CD4-positive, alpha-beta T cell treated with Interleukin-15 for 4 hours (primary cell): ENCODE measurements at places on chromosomes 11 and 22.

- DNase-seq = no peak
Measured at GRCh38 chr22:46484156-46484860, 53.1 kb downstream of the CELSR1 start.

GRCh38 chr11:66124564-66124963, 54.5 kb downstream of the PACS1 start:
- DNase-seq = no peak

DNA sequence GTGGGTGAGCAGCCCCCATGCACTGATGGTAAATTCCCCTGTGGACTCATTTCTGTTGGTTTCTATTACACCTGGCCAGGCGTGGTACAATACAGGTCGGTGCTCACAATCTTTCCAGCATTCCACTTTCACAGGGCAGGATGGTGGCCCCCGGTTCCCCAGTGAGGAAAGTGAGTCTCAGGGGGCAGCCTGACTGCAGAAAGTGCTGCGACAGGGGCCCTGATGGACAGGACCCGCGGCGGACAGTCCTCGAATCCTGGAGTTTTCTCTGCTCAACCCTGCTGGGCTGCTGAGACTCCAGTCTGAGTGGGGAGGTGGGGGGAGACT, 3.1 kb upstream of the PGGHG start:
- DNase-seq = no peak

DNA sequence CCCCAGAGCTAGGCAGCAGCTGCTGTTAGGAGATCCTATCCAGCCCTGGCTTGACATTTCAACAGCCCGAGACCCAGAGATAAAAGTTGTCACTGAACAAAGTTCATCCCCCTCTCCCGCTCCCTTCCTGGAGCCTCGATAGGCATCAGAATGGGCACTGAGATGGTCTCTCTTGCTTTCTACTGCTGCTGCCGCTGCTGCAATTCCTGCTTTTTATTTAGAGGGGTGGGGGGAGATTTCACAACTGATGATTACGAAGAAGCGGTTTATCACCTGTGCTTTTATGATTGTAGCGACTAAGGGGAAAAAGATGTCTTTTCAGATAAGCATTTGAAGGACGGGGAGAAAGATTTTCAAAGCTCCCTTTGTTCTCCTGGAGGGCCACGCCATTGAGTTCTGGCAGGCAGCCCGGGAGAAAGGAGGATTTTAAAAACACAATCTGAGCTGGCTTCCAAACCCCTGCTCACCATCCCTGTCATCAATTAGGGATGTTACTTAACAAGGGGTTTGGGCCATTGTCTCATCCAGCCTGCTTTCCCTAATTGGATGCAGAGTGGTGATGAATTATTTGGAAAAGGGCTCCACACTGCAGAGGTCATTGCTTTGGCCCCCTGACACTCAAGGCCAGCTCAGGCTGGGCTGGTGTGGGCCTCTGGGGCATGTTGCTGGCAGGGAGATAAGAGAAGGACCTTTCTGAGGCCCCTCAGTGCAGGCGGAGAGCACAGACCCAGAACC, 344.7 kb downstream of the BUD13 start:
- no peak for DNase-seq

DNA sequence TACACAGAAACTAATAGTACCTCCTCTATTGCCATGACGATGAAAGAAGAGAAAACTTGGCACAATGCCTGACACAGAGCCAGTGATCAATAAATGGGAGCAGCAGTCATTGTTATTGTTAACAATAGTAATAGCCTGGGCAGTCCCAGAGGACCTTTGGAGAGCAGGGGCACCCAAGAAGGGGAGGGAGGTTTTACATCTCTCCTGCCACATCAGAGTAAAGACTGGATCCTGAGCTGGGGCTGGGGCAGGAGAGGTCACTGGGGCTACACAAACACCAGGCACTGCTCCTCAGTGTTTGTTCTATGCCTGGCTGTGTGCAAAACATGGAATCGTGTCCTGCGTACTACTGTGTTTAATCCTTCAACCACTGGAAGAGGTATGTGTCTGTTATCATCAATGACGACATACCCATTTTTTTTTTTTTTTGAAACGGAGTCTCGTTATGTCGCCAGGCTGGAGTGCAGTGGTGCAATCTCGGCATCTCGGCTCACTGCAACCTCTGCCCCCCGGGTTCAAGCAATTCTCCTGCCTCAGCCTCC, 25.0 kb upstream of the CREB3L1 start:
- no peak for DNase-seq

GRCh38 chr11:70464509-70465361, 66.4 kb downstream of the CTTN start:
- DNase-seq = no peak

DNA sequence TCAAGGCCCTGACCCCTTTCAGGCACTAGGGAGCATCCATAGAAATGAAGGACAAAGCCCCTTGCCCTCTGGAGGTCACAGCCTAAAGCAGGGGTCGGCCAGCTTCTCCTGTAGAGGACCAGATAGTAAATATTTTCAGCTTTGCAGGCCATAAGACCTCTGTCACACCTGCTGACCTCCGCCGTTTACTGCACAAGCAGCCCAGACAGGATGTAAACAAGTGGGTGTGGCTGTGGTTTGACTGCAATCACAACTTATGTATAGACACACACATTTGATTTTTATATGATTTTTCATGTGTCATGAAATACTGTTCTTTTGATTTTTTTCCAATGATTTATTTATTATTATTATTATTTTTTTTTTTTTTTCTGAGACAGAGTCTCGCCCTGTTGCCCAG, 34.3 kb downstream of the KIAA1671 start:
- peak; percentile 7 for DNase-seq

DNA sequence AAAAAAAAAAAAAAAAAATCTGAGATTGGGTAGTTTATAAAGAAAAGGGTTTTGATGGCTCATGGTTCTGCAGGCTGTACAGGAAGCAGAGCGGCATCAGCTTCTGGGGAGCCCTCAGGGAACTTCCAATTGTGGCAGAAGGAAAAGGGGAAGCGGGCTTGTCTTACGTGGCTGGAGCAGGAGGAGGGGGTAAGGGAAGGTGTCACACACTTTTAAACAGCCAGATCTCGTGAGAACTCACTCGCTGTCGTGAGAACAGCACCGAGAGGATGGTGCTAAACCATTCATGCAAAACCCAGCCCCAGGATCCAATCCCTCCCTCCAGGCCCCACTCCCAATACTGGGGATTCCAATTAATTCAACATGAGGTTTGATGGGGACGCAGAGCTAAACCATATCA, 806.2 kb downstream of the TBC1D22A start:
- no peak for DNase-seq

GRCh38 chr11:125075242-125075625, 12.1 kb downstream of the SLC37A2 start:
- DNase-seq = no peak

- DNase-seq = no peak
Measured at GRCh38 chr11:86523738-86524619, 148.4 kb downstream of the ME3 start.

DNA sequence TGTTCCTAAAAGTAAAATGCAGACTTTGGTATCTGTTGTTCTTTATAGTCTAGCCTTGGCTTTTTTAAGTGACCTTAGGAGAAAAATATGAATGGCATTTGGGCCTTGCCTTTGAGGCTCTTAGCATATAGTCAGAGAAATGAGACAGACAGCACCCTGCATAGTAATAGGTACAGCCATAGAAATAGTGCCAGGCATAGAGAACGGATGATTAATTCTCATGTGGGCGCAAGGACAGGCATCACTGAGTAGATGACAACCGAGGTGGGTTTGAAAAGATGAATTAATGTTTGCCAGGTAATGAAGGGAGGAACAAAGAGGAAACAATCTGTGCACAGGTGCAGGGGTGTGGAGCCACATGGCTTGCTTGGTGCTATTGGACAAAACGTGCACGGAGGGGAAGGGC, 90.5 kb downstream of the BMAL1 start:
- no peak for DNase-seq

- no peak for DNase-seq
Measured at GRCh38 chr11:76605338-76606074, 65.0 kb downstream of the LRRC32 start.

DNA sequence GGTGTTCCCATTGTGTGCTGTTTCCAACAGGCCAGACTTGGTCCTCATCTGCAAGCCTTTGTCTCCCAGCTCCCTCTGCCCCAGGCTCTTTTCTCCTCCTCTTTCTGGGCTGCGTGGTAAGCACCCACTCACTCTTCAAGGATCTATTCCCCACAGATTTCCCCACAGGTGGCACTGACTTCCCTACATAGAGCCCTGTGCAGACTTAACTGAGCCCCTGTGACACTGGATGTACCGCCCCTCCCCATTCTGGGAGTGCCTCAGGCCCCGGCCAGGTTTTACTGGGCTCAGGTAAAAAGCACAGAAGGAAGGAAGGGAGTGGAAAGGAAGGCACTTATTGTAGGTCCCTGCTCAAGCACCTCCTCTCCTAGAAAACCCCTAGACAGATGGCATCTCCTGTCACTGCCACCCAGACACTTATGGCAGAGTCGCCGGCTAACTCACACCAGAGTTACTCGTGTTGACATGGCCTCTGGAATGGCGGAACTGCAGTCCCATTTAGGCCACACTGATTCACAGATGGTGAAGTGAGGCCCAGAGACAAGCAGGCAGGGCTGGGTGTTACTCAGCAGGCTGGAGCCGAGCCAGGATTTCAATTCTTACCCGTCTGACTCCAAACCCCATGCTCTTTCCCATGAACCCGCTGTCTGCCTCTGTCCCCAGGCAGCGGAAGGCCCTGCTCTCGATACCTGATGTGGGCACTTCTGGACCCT, 47.2 kb downstream of the LRRC32 start:
- DNase-seq = no peak

DNA sequence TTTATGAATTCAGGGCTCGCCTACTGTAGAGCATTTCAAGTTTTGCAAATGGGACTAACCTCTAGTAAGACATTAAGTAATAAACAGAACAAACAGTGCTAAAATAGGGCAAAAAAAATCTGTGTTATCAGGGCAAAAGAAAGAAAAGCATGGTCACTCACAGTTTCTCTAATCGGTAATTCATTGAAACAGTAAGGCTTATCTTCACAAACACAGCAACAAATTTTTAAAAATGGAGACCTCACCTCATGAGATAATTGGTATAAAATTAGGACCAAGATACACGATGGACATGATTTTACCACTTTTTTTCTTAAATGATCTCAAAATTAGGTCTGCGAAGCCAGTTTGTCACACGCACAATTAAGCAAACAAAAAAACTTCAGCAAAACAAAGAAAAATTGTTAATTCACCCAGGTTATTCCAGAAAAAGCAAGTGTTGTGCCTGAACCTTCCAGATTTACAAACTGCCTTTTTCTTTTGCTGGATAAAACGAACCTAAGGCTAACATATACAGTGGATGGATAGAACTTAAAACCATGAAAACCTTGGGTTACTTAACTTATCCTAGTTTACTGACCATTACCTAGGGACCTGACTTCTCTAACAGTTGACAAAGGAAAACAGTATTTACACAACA, 1.4 kb downstream of the TMEM123 start:
- DNase-seq = no peak

DNA sequence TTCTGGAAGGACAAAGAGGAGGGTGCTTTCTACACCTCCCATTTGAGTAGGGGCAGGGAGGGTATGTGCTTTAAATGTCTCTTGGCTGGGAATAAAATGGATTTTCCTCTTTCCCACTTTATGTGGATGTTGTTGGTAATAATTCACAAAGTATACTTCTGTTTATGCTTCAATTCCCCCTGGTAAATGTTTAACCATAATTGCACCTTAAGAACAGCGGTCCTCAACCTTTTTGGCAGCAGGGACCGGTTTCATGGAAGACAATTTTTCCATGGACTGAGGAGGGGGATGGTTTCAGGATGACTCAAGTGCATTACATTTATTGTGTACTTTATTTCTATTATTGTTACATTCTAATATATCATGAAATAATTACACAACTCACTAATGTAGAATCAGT, 4.0 kb upstream of the TP53AIP1 start:
- no peak for DNase-seq

DNA sequence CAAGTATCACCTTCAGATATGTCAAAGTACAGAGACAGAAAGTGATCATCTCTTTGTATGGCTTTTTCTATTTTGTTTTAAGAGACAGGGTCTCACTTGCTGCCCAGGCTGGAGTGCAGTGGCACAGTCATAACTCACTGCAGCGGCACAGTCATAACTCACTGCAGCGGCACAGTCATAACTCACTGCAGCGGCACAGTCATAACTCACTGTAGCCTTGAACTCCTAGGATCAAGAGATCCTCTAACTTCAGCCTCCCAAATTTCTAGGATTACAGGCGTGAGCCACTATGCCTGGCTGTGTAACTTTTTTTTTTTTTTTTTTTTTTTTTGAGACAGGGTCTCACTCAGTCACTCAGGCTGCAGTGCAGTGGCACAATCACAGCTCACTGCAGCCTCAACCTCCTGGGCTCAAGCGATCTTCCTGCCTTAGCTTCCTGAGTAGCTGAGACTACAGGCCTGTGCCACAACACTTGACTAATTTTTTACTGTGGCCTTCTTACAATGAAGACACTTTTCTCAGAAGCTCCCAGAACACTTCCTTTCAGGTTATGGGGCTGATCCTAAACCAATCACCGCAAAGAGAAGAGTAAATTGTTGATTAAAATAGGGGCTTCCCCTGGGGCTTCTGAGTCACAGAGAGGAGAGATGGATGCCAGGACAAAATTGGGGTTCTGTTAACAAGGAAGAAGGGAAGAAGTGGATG, 9.0 kb upstream of the HIKESHI start:
- DNase-seq = peak; percentile 66

- no peak for DNase-seq
Measured at GRCh38 chr11:108880510-108880909, 215.6 kb downstream of the DDX10 start.

GRCh38 chr22:47782328-47783075, 1020.1 kb downstream of the TBC1D22A start:
- DNase-seq = no peak

DNA sequence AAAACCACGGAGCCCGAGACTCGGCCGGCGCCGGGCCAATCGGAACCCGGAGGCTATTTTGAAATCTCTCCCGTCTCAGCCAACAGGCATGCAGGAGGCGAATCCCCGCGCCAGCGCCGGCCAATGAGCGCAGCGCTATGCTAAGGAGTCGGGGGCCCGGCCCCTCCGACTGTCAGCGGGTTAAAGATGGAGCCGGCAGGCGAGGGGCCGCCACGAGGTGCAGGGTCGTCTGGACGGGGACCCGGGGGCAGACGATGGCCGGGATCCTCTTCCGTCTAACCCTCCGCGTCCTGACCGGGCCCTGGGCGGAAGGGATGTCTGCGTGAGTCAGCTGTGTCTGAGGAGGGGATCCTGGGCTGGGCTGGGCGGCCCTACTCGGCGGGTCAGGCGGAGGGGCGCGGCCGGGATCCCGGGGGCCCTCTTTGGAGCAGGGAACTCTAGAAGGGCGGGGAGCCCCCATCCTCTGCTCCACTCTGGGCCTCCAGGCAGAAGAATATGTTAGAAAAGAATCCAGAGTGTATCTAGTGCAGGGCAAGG, 10.0 kb downstream of the SDF2L1 start:
- DNase-seq = peak; percentile 82

GRCh38 chr22:39530116-39530515, 2.4 kb downstream of the RPS19BP1 start:
- DNase-seq = no peak

- no peak for DNase-seq
Measured at GRCh38 chr11:65645710-65646109, 7.8 kb downstream of the SIPA1 start.

DNA sequence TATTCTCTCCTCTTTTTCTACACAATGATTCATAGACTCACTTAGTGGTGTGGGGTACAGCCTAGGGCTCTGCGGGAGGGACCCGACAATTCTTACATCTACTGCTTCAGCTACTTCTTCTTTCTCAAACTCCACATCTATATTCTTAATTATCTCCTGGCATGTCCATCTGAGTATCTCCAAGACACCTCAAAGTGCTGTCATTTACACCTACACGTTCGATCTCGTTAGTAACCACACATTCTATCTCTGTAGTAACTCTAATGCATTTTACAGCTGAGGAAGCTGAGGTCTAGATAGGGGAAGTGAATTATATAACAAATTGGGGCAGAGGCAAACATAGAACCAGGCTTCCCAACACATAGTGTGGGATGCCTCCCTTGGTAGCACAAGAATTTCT, 27.7 kb upstream of the RRM1 start:
- DNase-seq = no peak
